SHP77 treated with DMSO at 0.1 percent for 48 hours (cell line): ENCODE measurements at places on chromosomes 7 and 10.

GRCh38 chr10:67612577-67613537, 83.1 kb downstream of the CTNNA3 start:
- DNase-seq = no peak

DNA sequence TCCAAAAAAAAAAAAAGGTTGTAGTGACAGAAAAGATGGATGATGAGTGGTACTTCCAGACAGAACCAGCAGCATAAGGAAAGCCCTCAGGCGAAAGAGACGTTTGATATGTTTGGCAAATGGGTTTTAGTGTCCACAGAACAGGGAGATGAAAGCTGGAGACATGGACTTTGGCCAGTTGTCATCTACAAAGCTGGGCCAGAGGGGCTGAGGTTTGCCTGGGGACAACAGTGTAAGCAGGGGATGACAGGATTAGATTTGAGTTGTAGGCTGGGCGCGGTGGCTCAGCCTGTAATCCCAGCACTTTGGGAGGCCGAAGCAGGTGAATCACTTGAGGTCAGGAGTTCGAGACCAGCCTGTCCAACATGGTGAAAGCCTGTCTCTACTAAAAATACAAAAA, 47.8 kb upstream of the ELN start:
- DNase-seq = no peak

DNA sequence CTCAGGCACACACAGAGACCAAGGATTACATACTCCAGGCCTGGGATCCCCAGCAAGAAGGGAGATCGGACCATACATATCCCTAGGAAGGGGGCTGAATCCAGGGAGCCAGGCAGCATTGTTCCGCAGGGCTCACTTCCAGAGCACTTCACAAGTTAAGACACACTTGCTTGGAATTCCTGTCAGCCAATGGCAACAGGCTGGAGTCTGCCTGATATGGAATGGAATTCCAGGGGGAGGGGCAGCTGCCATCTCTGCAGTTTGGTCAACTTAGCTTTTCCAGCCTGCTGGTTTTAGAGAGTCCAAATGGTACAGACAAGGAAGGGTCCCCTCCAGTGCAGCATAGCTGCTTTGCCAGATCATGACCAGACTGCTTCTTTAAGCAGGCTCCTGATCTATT, 290.0 kb upstream of the GLI3 start:
- no peak for DNase-seq

- no peak for DNase-seq
These were observed 25.2 kb downstream of the ZNF117 start for GRCh38 chr7:64965594-64965993.

DNA sequence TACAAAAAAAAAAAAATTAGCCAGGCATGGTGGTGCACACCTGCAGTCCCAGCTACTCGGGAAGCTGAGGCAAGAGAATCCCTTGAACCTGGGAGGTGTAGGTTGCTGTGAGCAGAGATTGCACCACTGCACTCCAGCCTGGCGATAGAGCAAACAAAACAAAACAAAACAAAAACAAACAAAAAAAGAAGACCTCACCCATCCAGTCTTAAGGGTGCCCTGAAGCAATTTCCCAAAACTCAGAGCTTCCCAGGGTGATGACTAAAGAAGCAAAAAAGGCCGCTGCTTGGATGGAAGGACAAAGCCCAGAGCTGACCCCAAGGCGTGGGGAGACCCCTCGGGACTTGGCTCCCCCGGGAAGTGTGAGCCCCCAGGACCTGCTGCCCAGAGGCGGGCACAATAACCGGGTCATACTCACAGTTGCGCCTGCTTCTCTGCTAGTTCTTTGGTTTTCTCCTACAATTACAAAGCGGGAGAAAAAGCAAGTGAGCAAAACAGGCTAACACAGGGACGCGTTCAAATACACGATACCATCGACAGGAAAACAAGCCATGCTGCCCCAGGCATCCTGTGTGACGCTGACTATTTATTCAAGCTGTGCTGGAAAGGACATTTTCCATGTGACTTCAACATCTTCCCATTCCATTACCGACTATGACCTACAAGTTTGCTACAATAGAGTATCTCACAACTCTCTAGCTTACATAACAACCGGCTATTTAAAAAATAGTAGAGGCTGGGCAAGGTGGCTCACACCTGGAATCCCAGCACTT, 29.9 kb downstream of the PAPOLB start:
- no peak for DNase-seq

- DNase-seq = no peak
These were observed 118.5 kb downstream of the GLRX3 start for GRCh38 chr10:130254662-130255061.

DNA sequence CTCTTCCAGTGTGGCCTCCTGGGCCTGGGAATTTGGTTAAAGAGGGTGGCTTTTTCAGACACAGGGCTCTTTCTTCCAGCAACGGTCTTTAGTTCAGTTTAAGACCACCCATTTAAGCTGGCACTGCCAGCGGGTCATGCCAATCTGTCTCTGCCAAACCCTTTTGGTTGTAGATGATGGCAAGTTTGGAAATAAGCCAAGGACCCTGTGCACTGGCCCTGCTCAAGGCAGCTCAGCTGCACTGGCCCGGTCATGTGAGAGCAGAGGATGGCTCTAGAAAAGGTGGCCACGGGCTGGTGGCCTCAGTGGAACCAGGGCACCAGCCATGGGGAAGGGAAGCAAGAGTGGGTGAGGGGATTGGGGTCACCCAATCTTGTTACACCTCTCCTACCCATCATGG, 294.1 kb downstream of the GLRX3 start:
- no peak for DNase-seq

DNA sequence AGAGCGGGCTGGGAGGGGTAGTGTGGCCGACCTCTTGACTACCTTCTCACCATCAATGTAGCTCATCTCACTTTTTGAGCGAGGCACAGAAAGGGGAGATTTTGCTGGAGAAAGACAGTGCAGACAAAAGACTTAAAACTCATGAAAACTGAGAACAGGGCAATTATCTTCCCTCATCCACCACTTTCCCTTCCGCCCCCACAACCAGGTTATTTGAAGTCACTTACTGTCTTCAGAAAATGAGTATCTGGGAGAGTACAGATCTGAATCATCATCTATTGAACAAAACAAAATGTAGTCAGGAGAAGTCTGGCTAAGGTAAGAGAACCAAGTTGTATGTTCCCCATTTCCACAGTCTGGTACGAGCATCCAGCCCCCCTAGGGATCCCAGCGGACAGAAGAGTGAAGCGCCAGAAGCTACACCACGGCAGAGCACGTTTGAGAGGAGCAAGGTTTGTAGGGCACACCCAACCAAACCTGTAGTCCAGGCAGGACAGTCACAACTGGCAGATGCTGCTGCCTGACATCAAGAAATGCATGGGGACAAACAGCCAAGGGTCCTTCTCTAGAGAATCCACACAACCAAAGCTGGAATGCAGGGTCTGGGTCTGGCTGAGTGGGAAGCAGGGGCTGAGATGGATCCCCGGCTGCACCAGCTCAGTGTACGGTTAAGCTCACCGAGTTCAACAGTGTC, 93.4 kb upstream of the PDLIM1 start:
- DNase-seq = no peak
